ENCODE measurements at places on chromosomes 7 and 10.

- DNase-seq, result peak; percentile 10
Measured at GRCh38 chr7:92645114-92646061, 55.2 kb upstream of the FAM133B start.

- DNase-seq, result no peak
Measured at GRCh38 chr10:672203-672602, 17.3 kb downstream of the DIP2C start.

GRCh38 chr7:56188376-56188775 is 72.2 kb upstream of the NUPR2 start:
- no peak for DNase-seq

DNA sequence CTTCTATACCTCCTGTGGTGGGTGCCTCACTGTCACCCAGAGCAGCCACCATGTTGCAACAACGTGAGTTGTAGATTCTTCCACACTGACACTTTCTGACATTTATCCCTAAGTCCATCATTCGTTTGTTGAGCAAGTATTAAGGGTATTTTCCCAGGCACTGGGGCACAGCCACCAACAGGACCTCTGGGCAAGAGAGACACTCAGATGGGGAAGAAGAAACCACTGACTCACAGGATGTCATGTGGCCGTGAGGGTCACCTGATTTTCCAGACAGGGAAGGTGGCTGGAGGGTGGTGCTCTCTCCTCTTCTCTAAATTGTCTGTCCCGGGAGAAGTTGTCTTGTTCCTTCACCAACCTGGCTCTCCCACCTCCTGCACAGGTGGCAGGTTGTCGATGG is 51.7 kb upstream of the PPIF start:
- DNase-seq, result no peak

GRCh38 chr7:157643525-157643970 is 306.7 kb downstream of the DNAJB6 start:
- no peak for DNase-seq

GRCh38 chr10:77256346-77256745 is 381.3 kb downstream of the KCNMA1 start:
- no peak for DNase-seq

DNA sequence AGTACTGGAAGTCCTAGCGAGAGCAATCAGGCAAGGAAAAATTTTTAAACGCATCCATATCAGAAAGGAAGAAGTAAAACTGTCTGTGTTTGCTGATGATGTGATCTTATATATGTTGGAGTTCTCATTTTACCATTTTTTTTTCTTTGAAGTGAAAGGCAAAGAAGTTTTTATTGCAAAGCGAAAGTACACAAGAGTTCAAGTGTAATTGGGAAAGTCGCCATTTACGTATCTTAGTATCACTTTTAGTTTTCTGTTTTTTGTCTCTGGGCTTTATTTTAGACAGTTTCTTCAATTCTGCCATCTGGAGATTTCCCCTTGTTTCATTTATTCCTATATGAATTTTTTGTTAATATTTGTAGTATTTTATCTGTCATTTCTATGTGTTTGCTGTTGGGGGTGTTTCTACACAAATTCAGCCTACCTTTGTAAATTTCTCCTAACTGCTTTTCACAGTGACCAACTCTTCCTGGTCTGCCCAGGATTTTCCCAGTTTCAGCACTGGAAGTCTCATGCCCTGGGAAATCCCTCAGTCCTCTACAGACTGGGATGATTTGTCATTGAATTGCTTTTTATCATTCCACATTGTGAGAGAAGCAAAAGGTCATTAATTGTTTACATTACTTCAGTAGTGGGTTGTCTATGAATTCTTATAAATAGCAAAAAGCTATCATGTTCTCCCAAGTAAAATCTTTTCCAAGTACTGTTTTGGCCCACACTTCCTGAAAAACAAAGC is 23.2 kb downstream of the BET1 start:
- no peak for DNase-seq

DNA sequence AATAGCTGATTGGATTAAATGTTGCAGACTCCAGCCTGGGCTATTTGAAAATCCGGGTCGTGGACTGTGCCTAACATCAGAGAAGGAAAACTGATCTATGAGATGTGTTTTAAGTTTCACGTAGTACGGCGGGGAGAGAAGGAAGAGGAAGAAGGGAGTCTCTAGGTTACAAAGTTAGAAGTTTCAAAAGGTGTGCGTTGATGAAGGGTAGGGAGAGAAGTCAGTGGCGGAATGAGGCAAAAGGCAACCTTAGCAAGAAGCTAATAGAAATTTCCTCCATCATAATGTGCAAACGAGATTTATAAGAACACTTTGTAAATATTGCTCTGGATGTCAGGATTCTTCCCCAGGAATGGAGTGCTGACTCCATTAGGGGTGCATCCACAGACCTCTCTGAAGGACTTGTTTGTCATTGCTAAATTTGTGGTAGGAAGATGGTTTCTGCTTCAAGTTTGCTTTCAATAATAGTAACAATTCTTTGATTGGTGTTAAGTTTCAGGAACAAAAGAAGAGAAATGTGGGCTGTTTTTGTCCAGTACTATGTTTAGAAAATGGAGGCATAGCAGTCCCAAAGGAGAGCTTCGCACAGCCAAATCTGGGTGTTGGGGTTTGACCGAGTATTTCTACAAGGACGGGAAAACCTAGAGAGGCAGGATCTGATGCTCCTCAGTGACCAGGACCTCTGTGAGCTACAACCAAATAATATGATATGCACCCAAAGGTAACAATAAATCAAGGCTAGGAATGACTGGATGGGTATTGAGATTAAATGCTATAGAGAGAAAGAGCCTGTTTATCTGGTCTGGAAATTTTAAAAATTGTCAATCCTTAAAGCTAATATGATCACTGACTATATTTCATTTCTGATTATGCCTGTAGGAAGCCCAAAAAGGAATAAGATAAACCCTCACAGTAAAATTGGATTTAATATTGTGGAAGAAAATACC is 8.2 kb downstream of the TWIST1 start:
- DNase-seq, result no peak

DNA sequence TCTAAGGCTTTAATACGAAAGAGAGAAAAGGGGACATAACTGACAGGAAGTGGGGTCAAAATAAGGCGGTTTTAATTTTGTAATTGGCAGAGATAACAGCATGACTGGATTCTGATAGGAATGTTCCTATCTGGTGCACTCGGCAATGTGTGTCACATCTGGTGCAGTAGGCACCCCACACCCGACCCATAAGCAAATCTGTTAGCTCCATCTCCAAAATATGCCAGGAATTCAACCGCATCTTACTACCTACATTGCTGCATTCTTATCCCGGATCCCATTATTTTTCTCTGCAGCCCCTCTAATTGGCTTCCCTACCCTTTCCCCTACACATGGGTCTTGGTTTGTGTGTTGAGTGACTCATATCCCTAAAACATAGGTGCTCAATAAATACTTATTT is 19.1 kb upstream of the GALNT11 start:
- no peak for DNase-seq

DNA sequence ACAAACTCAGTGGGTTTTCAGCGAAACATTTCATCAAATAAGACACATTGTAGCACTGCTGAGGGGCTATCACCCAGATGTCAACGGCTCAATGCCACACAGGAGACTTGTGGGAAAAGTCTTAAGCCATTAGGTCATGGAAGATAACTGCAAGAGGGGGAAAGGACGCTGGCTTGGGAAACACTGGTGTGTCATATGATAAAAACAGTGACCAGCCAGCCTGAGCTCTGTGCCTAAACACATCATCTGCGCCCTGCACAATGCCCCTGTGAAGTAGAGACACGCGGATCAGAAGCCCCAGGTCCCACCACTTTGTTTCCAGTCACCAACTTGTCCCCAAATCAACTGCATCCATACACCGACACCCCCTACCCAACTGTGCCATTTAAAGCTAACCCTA is 116.7 kb downstream of the TNS3 start:
- DNase-seq, result no peak

GRCh38 chr10:88082391-88082790 is 219.0 kb downstream of the PTEN start:
- DNase-seq, result no peak

- peak; percentile 39 for DNase-seq
Measured at GRCh38 chr10:30583778-30584415, 45.7 kb downstream of the LYZL2 start.

GRCh38 chr7:1939434-1940401 is 269.6 kb downstream of the ELFN1 start:
- no peak for DNase-seq

DNA sequence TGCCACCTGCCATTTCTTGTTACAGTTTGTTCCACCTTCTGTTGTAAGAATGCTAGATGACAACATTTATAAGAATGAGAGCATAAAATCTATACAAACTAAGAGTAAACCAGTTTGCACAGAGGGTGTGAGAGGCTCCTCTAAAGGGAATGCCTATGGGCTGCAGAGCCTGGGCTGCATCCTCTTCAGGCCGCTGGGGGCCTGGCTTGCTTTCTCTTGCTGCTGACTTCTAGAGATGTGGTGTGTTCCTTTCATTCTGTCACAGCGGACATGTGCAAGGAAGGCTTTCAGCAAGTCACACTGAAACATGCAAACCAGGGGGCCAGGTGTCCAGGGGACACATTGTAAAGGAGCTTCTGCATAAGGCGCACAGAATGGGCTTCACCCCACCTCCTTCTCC is 7.1 kb upstream of the ATP6V1F start:
- DNase-seq, result peak; percentile 32

- DNase-seq, result peak; percentile 14
Measured at GRCh38 chr10:106175760-106176377, 988.6 kb downstream of the SORCS1 start.

- DNase-seq, result peak; percentile 35
Measured at GRCh38 chr7:131370523-131370968, 42.9 kb downstream of the MKLN1 start.

DNA sequence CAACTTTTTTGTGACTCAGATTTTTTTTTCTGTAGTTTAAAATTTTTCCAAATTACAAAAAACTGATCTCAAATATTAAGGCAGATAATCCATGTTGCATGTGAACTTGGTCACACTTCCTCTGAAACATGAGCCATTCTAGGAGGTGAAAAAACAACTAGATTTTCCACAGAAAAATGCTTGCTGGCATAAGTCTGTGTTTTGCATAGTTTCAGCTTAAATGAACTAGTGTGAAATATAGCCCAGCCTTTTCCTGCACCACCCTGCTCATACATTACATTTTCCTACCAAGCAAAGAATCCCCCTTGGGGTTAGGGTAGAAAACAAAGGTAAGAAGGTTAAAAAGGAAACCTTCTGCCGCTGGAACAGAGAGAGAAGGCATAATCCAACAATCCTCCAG is 48.2 kb downstream of the SLC25A13 start:
- DNase-seq, result no peak

DNA sequence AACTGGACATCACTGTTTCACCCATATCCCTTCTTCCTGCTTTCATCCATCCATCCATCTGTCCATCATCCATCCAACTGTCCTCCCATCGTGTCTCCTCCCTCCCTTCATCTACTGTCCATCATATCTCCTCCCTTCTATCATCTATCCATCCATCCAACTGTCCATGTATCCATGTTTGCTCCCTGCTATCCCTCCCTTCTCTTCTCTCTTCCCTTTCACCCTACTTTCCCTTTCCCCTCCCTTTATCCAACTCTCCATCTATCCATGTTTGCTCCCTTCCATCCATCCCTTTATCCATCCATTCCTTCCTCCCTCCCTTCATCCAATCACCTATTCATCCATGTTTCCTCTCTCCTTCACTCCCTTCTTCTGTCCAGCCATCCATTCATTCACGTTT is 92.6 kb upstream of the CTBP2 start:
- DNase-seq, result no peak

- no peak for DNase-seq
Measured at GRCh38 chr7:107581387-107582013, 1.5 kb downstream of the BCAP29 start.

DNA sequence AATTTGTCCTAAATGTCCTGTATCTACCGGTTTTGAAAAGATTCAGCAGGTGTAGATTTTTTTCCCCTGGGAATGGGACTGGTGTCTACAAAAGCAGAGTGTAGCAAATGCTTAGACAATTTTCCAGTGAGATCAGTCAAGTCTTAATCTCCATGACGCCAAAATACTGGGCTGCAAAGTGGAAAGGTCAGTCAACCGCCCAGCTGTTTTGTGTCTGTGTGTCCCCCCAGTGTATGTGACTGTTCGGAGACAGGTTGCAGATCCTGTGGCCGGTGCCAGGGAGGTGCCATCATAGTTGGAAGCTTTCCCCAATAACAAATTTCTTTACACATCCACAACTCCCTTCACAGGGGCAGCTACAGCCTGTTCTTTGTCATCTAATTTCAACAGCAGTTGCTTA is 263.8 kb downstream of the ARHGAP12 start:
- no peak for DNase-seq

DNA sequence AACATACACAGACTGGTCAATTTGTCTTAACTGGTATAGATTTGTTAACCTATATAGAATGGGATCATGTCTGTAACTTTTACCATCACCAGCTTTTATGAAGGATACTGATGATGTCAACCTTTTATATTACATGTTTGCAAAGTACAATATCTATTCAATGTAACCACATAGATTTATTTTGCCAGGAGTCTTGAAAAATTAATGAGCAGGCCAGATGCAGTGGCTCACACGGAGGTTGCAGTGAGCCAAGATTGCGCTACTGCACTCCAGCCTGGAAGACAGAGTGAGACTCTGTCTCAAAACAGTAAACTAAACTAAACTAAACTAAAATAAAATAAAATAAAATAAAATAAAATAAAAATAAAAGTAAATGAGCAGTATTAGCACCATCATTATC is 30.0 kb upstream of the PARD3 start:
- no peak for DNase-seq

All from OCI-LY7 (cell line).